ACHN (cell line): ENCODE measurements at places on chromosomes 11 and 22.

DNA sequence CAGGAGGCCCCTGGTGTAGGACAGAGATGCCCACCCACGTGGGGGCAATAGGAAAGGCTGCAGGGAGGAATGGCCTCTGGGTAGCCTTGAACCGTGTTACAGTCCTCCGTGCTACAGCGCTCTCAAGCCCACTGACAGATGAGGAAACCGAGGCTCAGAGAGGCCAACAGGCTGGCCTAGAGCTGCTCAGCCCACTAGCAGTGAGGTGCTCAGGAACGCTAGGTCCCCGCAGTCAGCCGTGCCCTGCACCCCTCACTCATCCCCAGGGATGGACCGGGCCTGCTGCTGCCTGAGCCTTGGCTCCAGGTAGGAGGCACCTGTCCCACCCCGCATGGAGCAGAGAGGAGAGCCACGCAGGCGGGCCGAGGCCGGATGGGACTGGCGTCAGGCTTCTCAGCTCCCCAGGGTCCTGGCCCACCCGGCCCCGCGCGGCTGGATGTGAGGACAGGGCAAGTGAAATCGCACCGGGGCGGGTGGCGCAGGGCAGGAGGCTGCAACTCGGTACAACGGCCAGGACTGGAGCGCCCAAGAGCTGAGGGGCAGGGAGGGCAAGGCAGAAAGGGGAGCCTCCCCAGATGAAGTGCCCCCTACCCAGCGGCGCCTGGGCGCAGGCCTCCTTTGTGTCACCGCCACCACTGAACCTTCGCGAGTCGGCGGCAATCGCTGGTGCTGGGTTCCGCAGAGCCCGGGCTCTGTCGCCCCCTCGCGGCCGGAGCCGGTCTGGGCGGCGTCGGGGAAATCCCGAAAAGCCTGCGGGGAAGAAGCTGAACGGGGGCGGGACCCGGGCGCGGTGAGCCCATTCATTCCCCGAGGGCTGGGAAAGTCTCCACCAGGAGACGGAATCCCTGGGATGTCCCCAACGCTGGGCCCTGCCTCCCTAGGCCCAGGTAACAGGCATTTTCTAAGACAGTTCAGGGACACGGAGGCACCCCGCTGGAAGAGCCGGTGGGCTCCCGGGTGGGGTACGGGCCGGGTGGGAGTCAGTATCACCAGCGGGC is 8.4 kb upstream of the SLC2A11 start:
- DNase-seq, result peak; percentile 64

- no peak for DNase-seq
Observed at GRCh38 chr11:112179601-112180000, 4.3 kb downstream of the BCO2 start.

- no peak for DNase-seq
Observed at GRCh38 chr11:107608809-107609208, 17.9 kb downstream of the ELMOD1 start.

DNA sequence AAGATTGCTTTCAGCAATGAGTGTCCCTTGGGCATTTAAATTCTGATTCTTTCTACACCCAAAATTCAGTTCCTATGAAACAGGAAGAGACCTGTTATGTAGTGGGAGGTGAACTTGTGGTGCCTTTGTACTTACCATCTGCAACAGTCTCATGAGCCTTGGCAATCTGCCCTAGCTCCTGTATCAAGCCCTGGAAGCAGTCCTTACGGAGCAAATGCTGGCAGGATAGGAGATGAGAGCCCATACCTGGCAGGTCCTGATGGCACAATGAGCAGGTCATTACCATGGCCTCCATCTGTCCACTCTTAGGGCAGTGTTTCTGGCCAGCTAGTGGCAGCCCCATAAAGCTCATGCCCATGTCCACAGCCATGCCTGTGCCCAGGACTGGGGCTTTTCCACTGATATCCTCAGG is 10.8 kb downstream of the TRIM66 start:
- peak; percentile 48 for DNase-seq

DNA sequence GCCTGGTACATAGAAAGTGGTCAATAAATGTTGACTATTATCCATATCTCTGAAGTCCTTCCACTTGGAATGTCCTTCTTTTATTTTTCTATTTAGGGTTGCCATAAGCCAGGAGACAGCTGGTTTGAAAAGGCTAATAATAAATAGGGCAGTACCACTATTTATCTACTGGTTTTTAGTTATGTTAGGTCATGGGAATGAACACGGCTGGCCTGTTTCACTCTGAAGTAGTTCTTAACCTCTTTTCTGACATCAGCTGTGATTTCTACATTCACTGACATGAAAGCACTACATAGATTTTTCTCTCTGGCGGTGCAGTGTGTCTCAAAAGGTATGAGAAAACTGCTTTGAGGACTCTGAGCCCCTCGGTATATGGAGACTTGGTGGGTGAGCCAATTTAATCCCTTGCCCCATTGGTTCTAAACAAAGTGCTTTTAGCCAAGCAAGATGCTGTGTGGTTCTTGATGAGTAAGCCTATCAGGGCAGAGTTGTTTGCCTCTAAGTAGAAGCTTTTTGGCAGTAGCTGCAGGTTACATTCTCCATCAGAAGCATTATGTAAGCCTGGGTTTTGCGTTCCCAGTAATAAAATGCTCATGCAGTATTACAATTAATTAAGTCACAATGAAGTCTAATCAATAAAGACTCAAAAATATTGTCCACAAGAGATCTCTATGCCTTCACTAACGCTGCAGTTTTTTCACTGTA is 48.7 kb upstream of the APOA1 start:
- no peak for DNase-seq
